ENCODE measurements at places on chromosomes 7 and 10.

DNA sequence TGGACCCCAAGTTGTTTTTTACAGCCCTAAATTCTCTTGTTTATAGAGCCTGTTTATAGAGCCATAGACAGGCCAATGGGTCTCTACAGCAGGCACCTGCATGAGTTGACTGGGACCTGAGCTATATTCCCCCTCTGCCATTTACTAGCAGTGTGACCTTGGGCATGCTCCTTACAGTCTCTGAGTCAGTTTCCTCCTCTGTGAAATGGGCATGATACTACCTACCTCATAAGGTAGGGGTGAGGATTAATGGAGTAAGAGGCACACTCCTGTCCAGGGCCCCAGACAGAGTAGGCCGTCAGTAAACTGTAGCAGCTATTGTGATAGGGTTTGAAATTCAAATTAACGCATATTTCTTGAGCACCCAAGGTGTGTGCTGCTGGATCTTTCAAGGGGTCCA, 138.1 kb downstream of the TCF7L2 start:
- no peak for DNase-seq

- DNase-seq = no peak
These were observed 342.6 kb upstream of the LRGUK start for GRCh38 chr7:133784486-133785001.

GRCh38 chr10:119445935-119446317, 96.6 kb downstream of the RGS10 start:
- DNase-seq = no peak

DNA sequence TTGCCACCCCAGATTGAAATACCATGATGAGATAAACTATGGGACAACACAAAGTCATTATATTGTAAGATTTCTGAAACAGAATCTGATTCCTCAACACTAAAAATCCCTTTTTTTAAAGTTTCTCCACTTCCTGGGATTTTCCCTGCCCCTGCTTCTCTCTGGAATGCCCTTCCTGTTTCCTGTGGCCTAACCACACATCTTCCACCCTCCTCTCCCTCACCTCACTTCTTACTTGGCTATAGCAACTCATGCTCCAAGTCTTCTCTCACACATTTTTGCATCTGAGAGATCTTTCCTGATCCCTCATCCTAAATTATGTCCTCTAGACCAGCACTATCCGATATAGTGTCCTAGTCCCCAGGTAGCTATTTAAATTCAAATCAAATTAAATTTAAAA, 4.1 kb upstream of the RELN start:
- DNase-seq = peak; percentile 50

DNA sequence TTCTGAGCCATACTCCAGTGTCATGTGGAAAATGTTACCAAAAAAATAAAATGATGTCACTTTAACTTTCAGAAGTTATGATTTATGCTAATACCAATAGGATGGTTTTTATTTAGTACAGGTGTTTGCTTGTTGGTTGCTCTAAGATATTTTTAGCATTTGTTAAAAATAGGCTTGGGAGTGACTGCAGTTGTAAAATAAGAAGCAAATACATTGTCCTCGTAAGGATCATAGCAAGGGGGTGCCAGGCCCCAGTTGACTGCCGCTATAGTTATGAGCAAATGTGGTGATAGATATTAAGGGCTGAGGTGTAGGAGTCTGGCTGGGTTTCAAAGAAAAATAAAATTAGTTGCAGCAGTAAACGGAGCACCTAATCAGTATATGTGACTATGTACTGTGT, 354.4 kb upstream of the BMPER start:
- no peak for DNase-seq

- DNase-seq = no peak
These were observed 99.2 kb downstream of the CPXM2 start for GRCh38 chr10:123792248-123792978.

- peak; percentile 74 for DNase-seq
These were observed 5.9 kb upstream of the ITGA8 start for GRCh38 chr10:15725603-15726002.

DNA sequence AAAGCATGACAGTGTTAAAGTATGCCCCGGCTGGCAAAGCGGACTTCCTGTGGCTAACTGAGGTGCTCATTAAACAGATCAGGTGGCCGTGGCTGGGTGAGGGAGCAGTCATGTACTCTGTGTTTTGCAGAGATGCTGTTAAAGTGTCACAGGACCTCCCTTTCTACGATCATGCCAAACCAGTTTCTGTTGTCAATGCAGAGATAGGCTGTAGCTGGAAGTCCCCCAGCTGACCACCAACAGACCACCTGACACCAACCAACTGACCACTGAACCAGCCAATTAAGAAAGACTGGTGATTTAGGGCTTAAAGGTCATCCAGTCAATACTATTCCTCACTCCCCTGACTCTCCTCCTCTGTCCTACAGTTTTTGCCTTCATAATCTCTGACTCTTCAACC, 431.1 kb upstream of the LRGUK start:
- DNase-seq = no peak

All from ELR (cell line).